NCI-H446 (cell line): ENCODE measurements at places on chromosomes 5 and 9.

DNA sequence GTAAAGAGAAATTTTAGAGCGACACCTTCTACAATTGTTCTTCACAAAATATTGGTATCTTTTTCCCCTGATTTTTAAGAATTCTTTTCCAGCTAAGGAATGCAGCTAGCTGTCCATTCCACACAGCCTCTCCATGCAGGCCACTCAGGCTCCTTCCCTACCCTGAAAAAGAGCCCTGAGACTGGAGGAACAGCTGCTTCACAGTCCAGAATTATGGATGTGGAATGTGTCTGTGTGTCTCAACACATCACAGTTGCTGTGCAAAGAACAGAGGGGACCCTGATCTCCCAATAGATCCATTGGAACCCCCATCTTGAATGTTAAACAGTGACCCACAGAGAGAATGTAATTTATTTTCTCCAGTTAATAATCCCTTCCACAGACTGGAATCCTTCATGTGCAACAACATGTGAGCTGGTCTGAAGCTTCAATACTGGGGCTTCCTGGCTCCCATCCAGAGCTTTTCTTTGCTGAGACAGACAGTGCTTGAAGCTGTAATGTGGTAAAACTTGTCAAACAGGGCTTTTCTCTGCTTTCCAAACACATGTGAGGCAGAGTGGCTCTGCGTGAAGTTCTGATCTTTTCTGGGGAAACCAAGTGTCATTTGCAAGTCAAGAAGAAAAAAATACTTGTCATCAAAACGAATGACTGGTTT lies 53.3 kb upstream of the SMC5 start:
- DNase-seq, result no peak

GRCh38 chr5:37197340-37198050 lies 51.7 kb downstream of the CPLANE1 start:
- DNase-seq, result no peak

DNA sequence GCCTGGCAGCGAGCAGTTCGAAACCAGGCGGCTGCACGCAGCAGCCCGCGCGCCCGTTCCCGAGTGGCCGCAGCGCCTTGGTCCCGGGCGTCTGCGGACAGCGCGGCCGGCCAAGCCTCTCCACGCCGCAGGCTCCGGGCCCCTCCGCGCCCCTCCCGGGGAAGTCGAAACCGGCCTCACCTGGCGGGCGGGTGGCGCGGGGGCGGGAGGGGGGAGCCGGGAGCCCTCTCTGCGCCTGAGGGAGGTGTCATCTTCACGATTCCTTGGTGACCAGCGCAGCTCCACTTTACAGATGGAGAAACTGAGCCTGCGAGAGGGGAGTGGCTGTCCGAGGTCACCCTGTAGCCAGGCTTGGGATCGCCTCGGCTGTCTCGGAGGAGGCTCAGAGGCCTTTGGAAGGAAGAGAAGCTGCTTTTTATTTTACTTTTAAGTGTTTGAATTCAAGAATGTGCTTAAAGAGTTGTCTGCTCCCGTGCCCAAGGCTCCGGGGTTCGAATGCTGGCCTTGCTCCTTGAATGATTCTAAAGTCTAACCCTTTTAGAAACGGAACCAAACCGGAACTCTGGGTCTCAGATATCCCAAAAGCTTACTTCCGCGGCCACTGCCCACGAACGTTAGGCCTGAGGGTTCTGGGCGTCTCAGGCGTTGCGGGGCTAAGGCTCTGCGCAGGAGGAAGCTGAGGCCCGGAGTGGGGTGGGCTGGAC lies 662 bp downstream of the SUSD3 start:
- no peak for DNase-seq

DNA sequence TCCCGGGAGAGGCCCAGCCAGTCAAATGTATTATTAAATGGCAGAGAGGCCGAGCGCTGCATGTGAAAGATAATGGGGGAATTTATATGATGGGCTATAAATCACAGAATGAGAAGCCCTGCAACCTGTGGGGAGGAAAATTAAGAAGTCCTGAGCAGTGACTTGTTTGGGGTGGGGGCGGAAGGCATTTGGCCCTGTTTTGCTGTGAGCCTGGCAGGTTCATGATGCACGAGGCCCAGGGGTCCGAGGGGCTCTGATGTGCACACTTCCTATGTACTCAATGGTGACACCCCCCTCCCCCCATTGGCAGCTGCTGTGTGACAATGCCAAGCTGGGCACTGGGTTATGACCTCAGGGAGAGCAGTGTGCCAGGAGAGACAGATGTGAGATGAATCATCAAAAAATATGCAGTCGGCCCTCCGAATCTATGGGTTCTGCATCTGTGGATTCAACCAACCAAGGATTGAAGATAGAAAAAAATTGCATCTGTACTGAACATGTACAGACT lies 13.7 kb upstream of the DAB2IP start:
- DNase-seq, result peak; percentile 23

GRCh38 chr5:157267761-157268480 lies 2.0 kb downstream of the CYFIP2 start:
- DNase-seq, result peak; percentile 31

GRCh38 chr5:134491841-134492442 lies 33.5 kb upstream of the JADE2 start:
- DNase-seq, result no peak

- no peak for DNase-seq
These were observed 62.9 kb downstream of the MAMDC2 start for GRCh38 chr9:70106571-70106970.

GRCh38 chr5:51487952-51488351 lies 104.7 kb downstream of the ISL1 start:
- no peak for DNase-seq

GRCh38 chr9:103304797-103305196 lies 309.7 kb downstream of the CYLC2 start:
- no peak for DNase-seq

- DNase-seq, result no peak
These were observed 344.1 kb downstream of the TMEM38B start for GRCh38 chr9:106038266-106039001.

DNA sequence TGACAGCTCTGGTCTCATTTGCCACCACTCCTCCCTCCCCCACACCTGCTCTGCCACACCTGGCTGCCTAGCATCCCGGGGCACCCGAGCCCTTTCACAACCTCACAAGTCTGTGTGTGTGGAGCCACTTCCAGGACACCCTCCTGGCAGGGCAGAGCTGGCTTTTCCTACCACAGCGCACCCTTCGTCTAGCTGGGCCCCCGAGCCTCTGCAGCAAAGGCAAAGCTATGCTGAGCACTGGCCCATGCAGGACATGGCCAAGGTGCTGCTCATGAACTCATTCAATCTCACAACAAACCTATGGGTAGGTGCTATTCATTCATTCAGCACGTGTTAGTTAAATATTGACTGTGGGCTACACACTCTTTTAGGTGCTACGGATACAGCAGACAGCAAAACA lies 43.4 kb downstream of the DUSP1 start:
- no peak for DNase-seq

GRCh38 chr5:131513780-131514179 lies 121.2 kb downstream of the RAPGEF6 start:
- DNase-seq, result no peak

GRCh38 chr5:134944630-134945029 lies 23.1 kb upstream of the CATSPER3 start:
- no peak for DNase-seq

GRCh38 chr9:69944816-69945215 lies 98.8 kb upstream of the MAMDC2 start:
- DNase-seq, result no peak

DNA sequence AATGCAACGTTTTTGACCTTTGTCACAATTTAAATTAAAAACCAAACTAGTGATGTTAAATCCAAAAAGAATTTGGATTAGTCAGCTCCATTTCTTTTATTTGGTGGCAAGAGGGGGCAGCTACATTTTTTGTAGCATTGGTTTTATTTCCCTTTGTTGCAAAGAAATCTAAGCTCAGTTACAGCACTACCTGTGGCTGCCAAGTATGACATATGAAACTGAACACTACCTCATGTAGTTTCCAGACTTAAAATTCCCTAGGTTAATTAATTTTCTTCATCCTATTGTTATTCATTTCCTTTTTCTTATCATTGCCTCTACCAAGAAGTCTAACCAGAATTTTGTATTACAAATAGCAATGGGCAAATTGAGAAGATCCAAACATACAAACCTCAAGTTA lies 393.5 kb downstream of the BRINP1 start:
- DNase-seq, result no peak

DNA sequence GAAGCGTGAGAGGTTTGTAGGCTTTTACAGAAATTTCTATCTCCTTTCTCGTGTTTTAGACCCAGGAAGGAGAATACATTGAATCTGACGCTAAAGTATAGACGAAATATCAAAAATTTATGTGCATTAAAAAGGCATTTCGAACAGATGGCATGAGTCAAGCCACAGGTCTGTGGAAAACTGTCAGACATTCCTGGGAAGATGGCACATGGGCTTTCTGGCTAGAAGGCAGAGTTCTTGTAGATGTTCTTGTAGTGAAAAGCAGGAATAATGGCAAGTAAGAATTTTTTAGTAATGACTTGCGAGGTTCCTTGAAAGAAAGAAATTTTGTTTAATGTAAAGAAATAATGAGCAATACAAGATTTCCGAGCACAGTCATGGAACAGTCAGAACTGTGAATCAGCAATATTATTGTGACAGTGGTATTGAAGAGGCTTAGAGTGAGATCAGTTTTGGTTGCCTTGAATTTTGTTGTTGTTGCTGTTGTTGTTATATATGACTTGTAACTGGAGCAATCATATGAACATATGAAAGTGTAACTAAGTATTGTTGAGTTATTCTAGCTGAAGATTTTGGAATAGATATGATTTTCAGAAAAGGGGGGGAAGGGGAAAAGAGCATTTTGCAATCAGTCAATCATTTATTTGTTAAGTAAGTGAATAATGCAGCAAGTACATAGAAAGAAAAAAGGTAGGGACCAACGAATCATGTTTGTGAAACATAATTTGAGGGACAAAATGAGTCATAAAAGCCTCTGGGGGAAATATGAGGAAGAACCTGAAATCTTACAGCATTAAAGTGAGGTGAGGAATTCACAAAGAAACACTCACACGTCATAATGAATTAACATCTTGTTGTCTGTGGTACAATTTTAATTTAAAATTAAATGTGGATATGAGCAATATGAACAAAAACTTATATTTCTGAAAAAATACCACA lies 339.0 kb upstream of the CTNND2 start:
- DNase-seq, result no peak

- no peak for DNase-seq
These were observed 347.3 kb upstream of the ZNF608 start for GRCh38 chr5:125093776-125094175.

DNA sequence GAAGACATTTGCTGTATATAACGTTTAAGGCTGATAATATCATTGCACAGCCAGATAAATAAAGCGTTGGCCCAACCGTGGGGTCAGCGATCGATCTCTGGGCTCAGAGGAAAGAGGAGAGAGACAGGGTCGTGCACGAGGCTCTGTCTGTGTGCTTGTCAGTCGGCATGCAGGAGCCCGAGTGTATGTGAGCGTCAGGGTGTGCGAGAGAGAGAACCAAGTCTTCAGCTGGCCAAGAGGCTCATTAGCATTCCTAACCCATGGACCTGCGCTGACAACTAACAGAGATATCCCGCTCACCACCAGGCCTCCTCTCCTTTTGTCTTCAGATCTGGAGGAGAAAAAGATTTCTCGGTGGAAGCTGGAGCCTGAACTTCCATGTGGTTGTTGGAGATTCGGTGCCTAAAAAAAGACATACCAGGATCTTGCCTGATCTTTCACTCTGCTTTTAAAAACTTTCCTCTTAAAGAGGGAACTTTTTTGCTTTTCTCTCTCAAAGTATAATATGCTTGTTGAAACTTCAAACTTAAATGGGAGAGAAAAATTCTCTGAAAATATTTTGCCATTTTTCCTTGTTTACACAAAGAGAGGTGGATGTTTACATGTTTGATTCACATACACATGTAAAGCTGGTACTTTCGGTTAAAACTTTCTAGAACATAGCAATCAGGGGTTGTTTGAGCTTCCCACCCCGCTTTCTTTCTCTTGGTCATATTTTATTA lies 16.5 kb downstream of the NR2F1 start:
- no peak for DNase-seq

DNA sequence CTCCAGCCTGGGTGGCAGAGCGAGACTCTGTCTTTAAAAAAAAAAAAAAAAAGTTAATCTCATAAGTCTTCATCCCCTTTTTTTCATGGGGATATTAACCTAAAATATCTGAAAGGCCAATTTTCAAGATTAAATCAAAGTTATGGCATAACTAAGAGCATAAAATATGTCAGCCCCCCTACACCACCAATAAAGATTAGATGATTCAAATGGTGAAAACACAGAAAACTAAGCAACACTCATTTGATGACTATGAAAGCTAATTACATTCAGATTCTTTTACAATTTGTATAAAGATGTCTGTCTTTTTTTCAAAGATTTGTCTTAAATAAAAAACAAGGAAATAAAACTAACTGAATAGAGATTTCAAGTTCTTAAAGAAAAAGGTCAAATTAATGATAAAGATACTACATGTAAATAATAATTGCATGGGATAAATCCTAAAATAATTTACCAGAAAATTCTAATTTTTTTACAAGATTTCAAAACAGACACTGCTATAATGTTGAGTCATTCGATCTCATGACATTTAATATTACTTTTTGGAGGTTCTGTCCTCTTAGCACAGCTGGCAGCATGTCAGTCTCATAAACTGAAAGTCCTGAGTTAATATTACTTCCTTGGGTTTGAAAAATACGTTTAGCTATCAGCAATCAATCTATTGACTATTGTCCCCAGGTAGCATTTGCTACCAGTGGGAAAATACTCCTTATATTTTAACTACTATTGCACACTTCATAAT lies 112.9 kb downstream of the KIAA0825 start:
- no peak for DNase-seq

DNA sequence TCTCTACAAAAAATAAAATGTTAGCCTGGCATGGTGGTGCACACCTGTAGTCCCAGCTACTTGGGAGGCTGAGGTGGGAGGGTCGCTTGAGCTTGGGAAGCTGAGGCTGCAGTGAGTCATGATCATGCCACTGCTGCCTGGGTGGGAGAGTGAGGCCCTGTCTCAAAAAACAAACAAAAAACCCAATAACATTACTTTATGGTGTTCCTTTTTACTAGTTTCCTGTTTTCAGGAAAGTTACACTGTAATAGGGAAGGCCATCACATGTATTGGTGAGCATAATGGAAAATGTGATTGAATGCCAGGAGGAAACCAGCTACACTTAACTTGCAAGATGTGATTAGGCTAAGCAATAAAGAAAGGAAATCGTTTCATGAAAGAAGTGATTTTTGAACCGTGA lies 42.7 kb downstream of the SV2C start:
- no peak for DNase-seq

DNA sequence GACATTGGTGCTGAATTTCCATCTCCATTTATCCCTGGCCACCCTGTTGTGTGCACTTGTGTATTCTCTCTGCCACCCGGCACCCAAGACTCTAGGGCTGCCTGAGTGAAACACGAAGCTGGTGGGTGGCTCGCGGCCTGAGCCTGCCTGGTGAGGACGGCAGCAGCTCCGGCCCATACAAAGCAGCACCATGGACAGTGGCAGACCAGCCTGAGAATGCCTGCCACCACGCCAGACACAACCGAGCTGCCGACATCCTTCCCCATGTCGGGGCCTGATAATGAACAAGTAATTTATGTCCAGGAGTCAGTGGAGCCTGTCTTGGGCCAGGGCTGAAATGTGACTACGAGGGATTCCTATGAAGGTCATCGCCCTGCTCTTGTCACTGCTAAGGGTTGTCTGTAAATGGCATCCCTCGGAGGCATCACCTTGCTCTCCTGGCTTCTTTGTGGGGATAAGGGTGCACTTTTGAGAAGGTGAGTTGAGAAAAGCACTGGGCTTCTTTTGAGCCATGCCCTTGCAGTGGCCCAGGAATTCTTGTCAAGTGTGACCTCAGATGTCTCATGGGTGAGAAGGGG lies 175.7 kb downstream of the MELK start:
- DNase-seq, result no peak

GRCh38 chr5:14900693-14901461 lies 29.3 kb upstream of the ANKH start:
- peak; percentile 67 for DNase-seq
